Muscle of back (tissue), 13 donors: ENCODE measurements at places on chromosomes 5 and 9. TPM values are rescaled to one million over a fixed set of nuclear protein-coding genes. Genes with fewer than 3 reads are reported as not detected.
A peak's percentile ranks its signal among the peaks of the same experiment; 100 is the strongest.

GRCh38 chr9:123305879-123306278 lies 37.5 kb upstream of the STRBP start:
- DNase-seq, result no peak

- peak; percentile 3 for DNase-seq
Observed at GRCh38 chr5:94181895-94182294, 436.5 kb downstream of the KIAA0825 start.

DNA sequence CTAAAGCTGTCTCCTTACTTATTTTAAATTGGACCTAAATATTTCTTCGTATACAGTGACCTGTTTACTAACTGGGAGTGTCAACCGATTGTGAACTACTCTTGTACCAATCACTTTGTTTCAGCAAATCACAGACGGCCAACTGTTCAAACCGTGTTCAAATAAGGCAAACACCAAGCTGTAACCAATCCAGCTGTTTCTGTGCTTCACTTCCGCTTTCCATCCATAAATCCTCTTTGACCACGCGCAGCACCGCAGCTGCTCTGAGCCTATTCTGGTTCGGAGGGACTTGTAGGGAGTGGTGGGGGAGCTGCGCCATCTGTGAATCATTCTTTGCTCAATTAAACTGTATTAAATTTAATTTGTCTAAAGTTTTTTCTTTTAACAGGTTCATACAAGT lies 4.8 kb upstream of the FAM240B start:
- no peak for DNase-seq

- no peak for DNase-seq
Observed at GRCh38 chr5:2164586-2164985, 281.9 kb upstream of the IRX4 start.

DNA sequence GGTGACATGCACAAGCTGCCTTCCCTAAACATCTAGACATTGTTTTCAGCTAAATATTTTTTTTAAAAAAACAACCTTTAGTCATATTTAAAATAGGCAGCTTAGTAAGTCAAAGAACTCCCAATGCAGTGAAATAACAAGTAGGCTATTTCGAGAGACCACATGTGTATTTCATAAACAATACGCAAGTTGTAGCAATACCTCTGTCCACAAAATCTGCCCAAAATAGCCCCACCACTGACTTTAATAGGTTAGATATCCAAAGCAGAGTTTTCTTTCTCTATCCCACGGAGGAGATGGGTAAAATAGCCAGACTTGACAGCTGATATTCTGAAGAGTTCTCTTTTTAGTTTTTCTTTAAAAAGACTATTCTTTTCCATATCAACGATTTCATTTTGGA lies 1.2 kb downstream of the SLC24A2 start:
- no peak for DNase-seq

- no peak for DNase-seq
Observed at GRCh38 chr5:147523069-147523468, 13.2 kb upstream of the DPYSL3 start.

GRCh38 chr5:116137544-116138378 lies 52.9 kb downstream of the COMMD10 start:
- peak; percentile 57 for DNase-seq

DNA sequence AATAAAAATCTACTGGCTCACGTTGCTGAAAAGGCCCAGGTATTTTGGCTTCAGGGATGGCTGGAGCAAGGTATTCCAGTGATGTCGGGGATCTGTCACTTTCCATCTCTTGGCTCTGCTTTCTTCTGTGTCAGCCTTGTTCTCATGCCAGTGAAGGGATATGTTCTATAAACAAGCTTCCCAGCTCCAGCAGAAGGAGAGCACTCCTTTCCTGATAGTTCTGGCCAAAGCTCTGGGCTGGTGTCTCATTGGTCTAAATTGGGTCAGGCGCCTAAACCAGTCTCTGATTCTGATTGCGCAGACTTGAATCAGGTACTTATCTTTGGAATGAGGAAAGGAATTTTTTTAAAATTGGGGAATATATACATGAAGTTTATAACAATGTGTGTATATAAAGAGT lies 5.1 kb downstream of the SNX30 start:
- no peak for DNase-seq

DNA sequence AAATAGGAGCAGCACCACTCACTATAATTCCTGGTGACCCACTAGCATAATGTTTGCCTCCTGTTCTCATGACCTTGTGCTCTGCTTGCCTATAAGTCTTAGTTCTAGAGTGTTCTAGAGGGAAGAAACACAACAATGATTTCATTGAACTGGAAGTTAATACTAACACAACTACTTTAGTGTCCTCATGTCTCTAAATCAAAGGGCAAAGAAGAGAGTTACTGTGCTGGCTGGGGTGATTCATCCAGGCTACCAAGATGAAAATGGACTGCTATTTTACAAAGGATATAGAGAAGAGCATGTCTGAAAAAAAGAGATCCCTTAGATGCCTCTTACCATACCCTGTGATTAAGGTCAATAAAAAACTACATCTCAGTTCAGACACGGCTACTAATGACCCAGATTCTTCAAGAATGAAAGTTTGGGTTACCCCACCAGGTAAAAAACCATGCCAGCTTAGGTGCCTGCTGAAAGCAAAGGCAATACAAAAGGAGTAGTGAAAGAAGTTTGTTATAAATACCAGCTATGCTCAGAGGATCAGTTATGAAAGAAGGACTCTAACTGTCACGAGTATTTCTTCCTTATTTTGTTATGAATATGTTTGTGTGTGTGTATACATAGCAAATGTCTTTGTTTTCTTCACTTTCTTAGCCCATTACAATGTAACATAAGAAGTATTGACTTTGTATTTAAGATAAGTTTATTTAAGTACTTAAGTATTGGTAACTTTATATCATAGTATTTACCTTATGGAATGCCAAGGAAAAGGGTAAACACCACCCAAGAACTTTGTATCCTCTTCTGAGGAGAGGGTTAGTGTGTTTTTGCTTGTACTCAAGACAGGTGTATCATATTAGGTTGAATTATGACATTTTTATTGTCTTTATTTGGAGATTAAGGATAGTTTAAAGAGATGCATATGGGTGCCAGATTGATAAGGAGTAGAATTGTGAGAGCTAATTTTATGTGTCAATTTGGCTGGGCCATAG lies 314.1 kb upstream of the PTGER4 start:
- no peak for DNase-seq

DNA sequence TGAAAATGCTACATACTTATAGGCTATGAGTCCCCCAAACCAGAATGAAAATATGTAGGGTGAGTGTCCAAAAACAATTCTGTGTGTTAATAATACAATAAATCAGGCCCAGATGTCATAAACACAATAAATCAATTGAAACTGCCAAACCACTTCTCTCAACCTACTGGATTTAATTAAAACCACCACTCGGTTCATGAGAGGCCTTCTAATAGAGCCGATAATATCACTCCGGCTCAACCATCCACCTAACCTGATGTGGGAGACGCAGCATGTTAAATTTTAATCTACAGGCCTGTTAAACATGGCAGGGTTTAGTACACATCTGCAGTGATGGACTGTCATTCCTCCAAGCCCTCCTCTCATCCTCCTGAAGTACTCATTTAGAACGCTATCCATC lies 734.5 kb upstream of the ZNF608 start:
- no peak for DNase-seq

DNA sequence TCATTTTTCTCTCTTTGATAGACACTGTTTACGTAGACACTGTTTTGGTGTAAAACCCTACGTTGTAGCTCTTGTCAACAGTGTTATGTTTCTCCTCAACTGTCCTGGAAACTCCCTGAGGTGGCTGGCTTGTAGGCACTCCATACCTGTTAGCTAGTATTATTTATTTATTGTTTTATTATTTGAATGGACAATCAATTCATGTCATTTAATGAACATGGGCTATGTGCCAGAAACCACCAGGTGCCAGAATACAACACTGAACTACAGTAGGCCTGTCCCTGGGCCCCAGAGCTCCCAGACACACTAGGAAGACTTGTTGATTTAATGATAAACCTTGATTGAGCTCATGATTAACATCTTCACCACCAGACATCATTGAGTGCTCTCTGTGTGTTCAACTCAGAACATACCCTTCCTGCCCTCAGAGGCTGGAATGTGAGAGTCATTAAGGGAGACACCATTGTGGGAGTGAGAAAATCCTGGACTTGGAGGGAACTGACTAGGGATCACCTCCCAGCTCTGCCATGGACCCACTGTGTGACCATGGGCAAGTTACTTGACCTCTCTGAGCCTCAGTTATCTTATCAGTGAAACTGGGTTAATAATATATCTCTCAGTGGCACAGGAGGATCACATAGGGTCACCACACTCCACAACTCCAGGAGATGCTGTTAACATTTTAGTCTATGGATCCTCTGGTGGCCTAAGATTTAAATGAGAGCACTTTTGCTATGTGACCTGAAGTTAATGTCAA lies 19.2 kb downstream of the IRF1 start:
- no peak for DNase-seq

GRCh38 chr9:93134015-93134739 lies at the start of gene NINJ1:
NINJ1 (minus strand) TSS chr9:93134251; CDS start chr9:93134217, 34 bp downstream.
- peak; percentile 76 for DNase-seq

DNA sequence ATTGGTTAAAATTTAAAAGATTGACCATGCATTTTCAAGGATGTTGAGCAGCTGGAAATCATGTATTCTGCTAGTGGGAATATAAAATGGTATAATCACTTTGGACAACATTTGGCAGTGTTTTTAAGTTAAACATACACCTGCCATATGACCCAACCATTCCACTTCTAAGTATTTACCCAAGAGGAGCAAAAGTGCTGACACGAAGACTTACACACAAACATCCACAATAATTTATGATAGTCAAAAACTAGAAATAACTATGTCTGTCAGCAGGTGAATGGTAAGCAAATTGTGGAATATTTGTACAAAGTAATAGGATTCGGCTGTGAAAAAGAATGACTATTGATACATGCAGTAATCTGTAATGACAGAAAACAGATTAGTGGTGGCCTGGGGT lies 30.7 kb upstream of the SRP19 start:
- no peak for DNase-seq

GRCh38 chr9:135077497-135078200 lies 9.8 kb upstream of the OLFM1 start:
- DNase-seq, result no peak

DNA sequence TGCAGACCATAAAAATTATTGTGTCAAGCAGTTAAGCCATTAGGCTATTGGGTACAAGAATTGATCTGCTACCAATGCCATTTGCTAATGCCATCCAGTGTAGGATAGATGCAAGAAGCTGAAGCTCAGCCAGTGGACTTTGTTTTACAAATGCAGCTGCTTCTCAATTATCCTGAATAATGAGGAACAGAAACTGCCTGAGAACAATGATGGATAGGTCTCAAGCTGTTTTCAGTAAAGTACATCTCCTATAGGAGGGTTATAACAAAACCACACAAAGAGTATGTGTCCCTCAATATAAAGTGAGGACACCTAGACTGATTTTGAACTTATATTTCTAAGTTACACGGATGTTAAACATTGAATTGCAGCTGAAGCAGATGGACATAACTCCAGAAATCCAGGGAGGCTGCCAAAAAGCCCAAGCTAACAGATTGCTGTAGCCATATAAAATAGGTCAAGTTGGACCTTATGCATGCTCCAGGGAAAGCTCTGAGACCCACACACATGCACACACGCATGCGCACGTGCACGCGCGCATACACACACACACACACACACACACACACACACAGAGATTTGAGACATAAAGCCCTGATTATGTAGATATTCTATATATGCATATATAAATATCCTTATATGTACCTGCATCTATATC lies 482.7 kb upstream of the CD180 start:
- no peak for DNase-seq

- no peak for DNase-seq
Observed at GRCh38 chr9:13898957-13899356, 415.0 kb downstream of the NFIB start.

- DNase-seq, result no peak
Observed at GRCh38 chr5:133293960-133294359, 242.1 kb downstream of the HSPA4 start.

DNA sequence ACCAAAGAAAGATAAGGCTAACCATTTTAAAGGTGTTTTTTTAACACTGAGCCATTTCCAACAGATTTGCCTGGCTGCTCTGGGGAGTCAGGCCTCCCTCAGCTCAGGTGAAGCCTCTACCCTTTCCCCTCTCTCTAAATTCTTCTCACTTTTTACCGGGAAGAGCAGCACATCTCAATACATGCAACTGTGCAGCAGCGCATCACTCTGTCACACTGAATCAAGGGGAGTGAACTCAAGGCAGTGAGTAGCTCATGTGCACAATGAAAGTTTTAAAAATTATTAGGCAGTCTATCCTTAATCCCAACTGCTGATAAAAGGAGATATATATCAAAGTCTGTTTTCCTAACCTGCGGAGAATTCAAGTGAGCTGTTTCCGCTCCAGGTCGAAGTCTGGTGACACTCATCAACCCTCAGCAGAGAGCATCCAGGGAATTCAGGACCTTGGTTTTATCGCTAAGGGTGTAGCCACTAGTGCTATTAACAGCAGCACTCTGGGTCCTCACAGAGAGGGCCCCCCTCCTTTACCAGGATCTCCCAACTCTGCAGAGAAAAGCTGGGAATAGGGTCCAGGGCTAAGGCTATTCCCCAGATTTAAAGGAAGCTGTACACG lies 1.0 kb downstream of the CEMIP2 start:
- no peak for DNase-seq

DNA sequence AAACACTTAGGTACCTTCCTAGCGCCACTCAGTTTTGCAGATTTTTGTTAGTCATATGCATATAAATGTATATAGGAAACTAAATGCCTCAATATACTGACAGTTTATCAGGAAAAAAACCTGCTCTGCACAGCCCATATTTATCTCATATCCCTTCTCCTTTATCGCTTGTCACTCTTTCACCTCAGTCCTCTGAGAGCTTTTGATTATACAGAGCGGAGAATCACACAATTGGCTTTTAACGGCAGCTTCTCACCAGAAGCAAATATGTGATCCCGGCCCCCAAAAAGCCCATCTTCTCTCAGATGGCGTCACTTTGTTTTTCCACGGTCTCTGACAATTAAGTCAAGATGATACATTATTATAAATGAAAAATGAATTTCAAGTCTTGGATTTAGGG lies 362.6 kb downstream of the DNAH5 start:
- DNase-seq, result no peak

GRCh38 chr5:114448481-114448880 lies 86.6 kb downstream of the KCNN2 start:
- no peak for DNase-seq

DNA sequence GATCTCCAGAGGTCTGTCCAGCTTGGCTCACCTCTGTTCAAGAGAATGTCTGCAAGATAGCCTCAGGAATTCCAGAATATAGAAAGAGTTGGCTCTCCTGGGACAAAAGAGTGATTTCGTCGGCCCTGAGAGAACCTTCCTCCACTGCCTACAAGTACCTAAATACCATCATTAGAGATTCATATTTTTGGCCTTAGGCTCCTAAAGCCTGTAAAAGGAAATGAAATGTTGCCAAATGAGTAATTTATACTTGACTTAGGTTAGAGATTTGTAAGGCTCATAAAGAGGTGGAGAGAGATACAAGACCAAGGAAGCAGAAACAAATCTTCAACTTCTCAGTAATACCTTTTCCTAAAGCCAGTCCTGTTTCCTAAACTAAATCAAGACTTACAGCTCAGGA lies 146.2 kb downstream of the CCDC192 start:
- DNase-seq, result no peak

- DNase-seq, result no peak
Observed at GRCh38 chr5:72291601-72292000, 28.4 kb downstream of the MRPS27 start.

Gene QRFP
- polyA plus RNA-seq, result 0.59 TPM

Gene CNTNAP3
- polyA plus RNA-seq, result 1.6 TPM

Gene RNF208
- polyA plus RNA-seq, result 2.6 TPM

Gene IL4
- polyA plus RNA-seq, result not detected

Gene GTF3C4
- 12.7 TPM for polyA plus RNA-seq

Gene MELK
- polyA plus RNA-seq, result 10.5 TPM

Gene VDAC1
- 229 TPM for polyA plus RNA-seq

Gene GALT
- 33.9 TPM for polyA plus RNA-seq

Gene FOXD4
- 0.80 TPM for polyA plus RNA-seq

Gene PCDHGC5
- polyA plus RNA-seq, result 0.31 TPM
